A549 treated with GW870086 at 1 μM for 4 hours (cell line): ENCODE measurements at places on chromosomes 11 and 22. TPM values are rescaled to one million over a fixed set of nuclear protein-coding genes. Genes with fewer than 3 reads are reported as not detected.

CADM1 gene
- total RNA-seq = 18.4 to 25.0 TPM (median 22.5 TPM) in 5 replicates

CSRP3 gene
- total RNA-seq = not detected in 5 replicates

VPREB1 gene
- total RNA-seq = not detected in 5 replicates

ARHGAP20 gene
- total RNA-seq = 0.03 TPM in 1 of 5 replicates, not detected in the others

AMOTL1 gene
- 5.5 to 9.8 TPM (median 8.4 TPM) in 5 replicates for total RNA-seq

APOA4 gene
- 0.08 TPM in 1 of 5 replicates, not detected in the others for total RNA-seq

CHRM4 gene
- 0.30 to 0.66 TPM (median 0.50 TPM) in 5 replicates for total RNA-seq

PAX6 gene
- 0.93 to 1.6 TPM (median 1.3 TPM) in 5 replicates for total RNA-seq

NXPE2 gene
- total RNA-seq = not detected in 5 replicates

FOLH1 gene
- not detected in 5 replicates for total RNA-seq

OR8K3 gene
- not detected in 5 replicates for total RNA-seq

CST6 gene
- not detected in 5 replicates for total RNA-seq

OVOL1 gene
- total RNA-seq = 0.05 to 0.09 TPM (median 0.08 TPM) in 3 of 5 replicates, not detected in the others

PCNX3 gene
- total RNA-seq = 26.1 to 36.6 TPM (median 36.0 TPM) in 5 replicates

MMP12 gene
- total RNA-seq = 0.07 to 0.09 TPM in 2 of 5 replicates, not detected in the others

KIAA1671 gene
- 10.0 to 15.0 TPM (median 13.2 TPM) in 5 replicates for total RNA-seq

SSRP1 gene
- 204 to 235 TPM (median 224 TPM) in 5 replicates for total RNA-seq

KRTAP5-10 gene
- not detected in 5 replicates for total RNA-seq

KREMEN1 gene
- total RNA-seq = 2.7 to 4.7 TPM (median 4.3 TPM) in 5 replicates

SMTNL1 gene
- total RNA-seq = not detected in 5 replicates

HPX gene
- total RNA-seq = 0.28 to 0.91 TPM (median 0.57 TPM) in 5 replicates
